ENCODE measurements at places on chromosomes 5 and 9. TPM values are rescaled to one million over a fixed set of nuclear protein-coding genes. Genes with fewer than 3 reads are reported as not detected.

Gene FST
- 23.0 TPM for total RNA-seq

Gene IL5
- total RNA-seq = not detected

Gene PCDHB13
- 5.9 TPM for total RNA-seq

Gene IL31RA
- total RNA-seq = not detected

Gene KLHL3
- total RNA-seq = 4.9 TPM

Gene SPINK5
- under 0.01 TPM for total RNA-seq

Gene SLC6A19
- not detected for total RNA-seq

Gene STPG3
- not detected for total RNA-seq

Gene GRK6
- 21.3 TPM for total RNA-seq

Gene ACTBL2
- not detected for total RNA-seq

Gene WDR38
- total RNA-seq = not detected

Measured in breast epithelium (tissue), 4 donors.